Suppressor macrophage (primary cell): ENCODE measurements at places on chromosomes 13 and 19.

DNA sequence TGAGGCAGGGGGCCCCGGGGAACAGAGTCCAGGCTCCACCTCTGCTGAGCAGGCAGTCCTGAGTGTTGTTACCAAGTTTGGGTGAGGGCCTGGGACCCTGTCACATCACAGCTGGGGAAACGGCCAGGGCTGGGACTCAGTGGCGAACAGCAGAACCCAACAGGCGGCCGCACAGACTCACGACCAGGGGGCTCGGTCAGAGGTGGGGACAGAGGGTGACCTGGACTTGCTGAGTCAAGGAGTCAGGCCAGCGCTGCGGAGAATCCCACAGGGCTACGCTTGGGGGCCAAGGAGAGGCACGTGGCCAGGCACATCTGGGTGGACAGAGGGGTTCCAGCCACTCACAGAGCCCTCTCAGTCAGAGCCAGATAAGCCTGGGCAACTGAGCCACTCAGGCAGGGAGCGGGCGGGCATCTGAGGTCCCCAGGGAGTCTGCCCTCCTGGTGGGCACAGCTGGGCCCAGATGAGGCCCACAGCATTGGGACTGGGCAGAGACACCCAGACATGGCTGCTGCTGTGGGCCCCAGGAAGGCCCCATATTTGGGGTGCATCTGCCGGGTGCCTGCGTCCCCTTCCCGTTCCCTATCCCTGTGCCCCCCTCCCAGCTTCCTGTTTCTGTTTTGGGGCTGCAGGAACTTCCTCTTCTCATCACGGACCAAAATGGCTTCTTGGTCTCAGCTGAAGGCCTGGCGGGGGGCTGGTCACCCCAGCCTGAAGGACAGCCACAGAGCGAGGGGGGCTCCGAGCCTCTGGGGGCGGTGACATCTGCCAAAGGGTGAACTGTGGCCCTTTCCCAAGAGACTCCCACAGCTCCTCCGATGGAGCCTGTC lies 34.0 kb downstream of the CEBPA start:
- DNase-seq, result peak; percentile 79

DNA sequence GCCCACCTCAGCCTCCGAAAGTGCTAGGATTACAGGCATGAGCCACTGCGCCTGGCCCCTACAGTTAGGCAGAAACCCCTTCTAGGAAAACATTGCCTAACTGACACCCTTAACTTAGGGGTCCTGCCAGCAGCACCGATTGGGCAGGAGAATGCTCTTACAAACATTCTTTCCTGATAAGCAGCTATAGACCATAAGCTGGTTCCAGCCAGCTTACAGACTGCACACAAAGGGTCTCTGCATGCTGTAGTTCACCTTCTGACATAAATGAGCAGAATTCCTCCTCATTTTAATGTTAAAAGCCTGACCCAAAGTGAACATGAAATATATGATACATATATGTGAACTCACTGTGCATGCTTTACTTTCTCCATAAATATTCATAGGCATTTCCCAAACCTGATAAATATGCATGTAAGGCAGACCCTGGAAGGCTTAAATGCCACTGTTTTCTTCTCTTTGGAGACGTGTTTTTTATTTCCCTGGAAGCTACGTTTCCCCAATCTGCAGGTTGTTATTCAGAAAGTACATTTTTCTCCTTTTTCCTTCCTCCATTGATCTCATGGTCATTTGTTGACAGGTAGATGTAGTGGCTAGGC lies 48.5 kb upstream of the KL start:
- DNase-seq, result no peak

GRCh38 chr13:63636316-63636993 lies 2220.8 kb upstream of the PCDH20 start:
- DNase-seq, result no peak

- no peak for DNase-seq
Measured at GRCh38 chr19:8302734-8303133, 5.4 kb downstream of the CD320 start.

DNA sequence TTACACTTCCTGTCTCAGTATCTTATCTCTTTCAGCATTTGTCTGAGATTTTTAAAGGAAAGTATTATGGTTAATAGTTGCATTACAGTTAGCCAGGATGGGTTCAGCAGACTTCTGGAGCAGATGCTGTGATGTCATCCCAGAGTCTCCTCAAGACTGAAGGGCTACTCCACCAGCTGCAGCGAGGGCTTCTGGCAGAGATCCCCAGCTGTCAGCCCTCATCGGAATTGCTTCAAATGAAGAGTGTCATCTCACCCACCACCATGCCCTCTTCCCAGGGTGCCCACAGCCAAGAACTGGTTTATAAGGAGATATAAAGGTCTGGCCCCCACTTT lies 84.4 kb downstream of the FAM216B start:
- no peak for DNase-seq

GRCh38 chr13:110458017-110458416 lies 103.5 kb downstream of the RAB20 start:
- peak; percentile 4 for DNase-seq

DNA sequence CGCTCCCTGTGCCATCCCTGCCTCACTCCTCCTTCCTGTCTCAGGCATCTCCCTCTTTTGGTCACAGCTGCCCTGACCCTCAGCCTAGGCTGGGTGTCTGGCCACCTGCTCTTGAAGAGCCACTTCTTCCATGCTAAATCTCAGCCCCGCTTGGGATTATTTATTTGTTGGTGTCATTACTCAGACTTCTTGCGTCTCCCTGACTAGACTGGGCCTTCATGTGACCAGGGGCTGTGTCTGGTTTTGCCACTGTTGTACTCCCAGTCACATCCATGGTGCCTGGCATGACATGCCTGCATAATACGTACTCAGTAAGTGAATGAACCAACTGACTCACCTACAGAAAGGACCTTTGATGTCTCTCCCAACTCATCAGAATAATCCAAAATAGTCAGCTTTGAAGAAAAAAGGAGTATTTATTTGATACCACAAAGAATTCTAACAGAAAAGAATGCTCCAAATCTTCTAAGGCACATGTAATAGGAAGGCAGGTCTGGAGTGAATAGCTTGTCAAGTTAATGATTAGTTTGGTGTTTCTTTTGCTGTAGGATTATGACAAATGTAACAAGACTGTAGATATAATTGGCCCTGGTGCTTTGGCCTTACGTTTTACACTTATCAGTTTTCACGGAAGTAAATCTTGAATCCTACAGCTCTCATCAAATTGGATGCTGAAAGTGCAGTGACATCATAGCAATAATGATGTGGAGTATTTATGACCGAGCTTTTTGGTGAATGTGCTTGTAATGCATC lies 84.0 kb downstream of the ALOX5AP start:
- DNase-seq, result no peak

DNA sequence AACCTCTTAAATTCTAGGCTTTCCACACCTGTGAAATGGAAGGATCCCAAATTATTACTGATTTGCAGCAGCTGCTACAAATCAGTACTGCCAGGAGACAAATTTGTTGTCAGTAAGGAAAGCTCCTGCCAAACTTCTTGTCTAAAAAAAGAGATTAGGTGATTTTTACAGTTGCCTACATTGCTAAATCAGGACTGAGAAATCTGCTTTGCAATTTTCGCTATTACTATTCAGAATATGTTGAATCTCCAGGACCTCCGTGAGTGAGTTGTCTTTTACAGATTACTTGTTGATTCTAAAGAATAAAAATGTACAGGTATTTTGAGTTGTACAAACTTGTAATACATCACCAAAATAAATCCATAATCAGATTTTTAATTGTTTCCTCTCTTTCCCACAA lies 1815.9 kb downstream of the PCDH9 start:
- no peak for DNase-seq
